ENCODE measurements at places on chromosomes 5 and 9.

DNA sequence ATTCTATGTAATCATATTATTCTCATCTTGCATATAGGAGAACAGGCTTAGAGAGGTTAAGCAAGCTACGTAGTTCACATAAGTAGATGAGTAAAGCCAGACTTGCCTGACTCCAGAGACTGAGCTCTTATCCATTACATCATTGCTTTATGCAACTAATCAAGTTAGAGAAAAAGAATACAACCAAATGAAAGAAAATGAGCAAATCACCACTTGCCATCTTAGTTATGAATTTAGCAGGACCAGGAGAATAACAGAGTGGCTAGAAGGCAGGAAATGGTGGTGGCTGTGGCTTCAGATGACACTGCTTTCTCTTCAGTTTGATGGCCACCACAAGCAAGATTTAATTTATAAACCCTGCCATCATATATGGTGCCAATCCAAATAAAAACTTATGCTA, 26.6 kb downstream of the POC5 start:
- DNase-seq = no peak

DNA sequence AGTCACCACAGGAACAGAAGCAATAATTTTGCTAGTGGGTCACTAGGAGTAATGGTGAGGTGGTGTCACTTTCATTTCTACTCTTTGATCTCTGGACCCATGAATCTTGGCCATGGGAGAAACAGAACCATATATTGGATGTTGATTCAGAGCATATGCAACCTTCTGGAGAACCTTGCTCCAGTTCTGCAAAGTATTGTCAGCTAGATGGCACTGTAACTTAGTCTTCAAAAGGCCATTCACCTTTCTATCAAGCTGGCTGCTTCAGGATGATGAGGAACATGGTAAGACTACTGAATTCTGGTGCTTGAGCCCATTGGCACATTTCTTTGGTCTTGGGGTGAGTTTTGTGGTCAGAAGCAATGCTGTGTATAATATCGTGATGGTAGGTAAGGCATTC, 129.1 kb upstream of the FBN2 start:
- DNase-seq = no peak

DNA sequence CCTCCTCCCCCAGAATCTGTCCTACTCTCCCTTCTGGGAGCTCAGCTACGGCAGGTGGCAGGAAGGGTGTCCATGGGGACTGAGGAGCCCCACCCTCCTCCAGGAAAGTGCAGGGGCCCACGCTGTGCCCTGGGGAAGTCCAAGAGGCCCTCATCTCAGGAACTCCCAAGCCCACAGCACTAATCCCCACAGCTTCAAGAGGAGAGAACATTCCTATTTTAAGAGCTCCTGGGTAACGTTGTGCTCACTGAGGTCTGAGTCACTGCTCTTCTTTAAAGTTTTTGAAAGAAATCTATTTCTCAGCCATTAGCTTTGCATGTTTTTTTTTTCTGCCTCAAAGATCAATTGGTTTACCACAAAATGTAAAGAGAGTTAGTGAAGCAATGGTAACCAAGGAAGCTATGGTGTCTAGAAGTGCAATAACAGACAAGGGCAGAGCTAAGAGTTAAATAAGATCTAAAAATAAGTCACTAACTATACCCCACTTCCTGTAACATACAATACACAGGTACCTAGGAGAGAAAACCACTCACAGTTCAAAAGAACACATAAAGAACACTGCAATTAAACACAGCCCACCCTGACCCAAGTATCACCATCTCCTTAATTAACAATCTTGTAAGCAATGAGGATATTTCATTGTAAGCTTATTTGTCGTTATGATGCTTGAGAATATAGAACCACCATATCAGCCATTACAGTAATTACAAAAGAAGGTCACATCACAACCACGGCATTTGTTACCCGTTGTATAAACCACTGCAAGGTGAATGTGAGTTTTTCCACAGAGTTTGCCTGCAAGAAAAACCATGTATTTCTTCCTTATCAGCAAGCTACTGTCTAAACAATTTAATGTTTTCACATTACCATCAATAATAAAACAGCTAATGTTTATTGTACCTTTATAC, 382.3 kb upstream of the SLC30A5 start:
- DNase-seq = no peak

- no peak for DNase-seq
These were observed 13.8 kb downstream of the ST8SIA4 start for GRCh38 chr5:100889165-100889743.

GRCh38 chr9:120616966-120617935, 37.3 kb upstream of the CDK5RAP2 start:
- DNase-seq = peak; percentile 35

DNA sequence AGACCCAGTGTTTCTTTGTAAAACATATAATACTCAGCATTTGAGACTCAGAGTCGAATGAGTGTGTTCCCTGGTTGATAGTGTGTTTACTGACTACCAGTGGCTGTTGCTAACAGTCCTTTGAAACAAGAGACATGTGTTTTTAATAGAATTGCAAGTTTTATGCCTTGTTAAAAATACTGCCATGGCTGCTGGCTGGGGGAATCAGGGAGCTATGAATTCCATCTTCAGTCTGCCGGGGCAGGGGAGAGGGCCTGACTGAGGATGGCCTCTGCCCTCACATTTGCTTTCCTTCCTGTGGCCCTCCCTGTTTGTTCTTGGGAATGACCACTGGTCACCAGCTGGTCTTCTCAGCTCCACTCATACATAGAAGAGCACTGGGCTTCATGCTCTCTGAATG, 63.8 kb downstream of the PDZD2 start:
- DNase-seq = no peak

DNA sequence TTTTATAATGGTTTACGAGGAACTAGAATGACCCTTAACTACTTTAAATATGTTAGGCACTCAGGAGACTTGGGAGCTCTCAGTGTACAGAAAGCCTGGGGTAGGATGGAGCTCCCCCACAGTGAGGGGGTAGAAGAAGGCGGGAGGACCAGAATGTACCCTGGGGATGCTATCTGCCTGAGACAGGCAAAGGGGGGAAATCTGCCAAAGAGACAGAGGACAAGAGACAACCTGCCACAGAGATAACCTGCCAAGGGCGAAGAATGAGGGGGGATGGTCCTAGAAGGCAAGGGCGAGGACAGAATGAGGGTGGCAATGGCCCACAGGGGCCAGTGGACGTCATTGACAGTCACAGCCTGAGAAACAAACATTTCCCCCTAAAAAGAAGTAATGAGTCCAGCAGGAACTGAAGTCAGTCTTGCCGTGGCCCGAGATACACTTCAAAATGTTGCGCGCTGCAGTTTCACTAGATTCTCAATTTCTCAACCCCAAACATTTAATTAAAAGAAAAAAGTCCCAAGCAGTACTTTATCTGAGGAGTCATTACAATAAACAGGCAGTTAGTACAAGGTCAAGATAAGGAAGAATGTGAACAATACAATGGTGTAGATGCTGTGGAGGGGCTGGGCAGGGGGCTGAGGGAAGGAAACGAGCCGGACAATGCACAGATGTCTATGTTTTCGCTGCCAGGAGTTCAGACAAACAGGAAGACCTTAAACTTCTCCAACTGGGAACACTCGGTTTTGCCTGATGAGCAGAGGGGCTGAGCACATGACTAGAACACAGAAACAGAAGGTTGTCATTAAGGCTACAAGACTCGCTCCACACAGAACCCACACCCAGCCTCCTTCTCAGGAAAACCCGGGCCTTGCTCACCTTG, 125.0 kb downstream of the LHFPL2 start:
- no peak for DNase-seq

GRCh38 chr5:124859027-124859426, 112.6 kb upstream of the ZNF608 start:
- DNase-seq = no peak

GRCh38 chr9:127185931-127186781, 63.7 kb upstream of the ANGPTL2 start:
- no peak for DNase-seq

- no peak for DNase-seq
These were observed 76.3 kb downstream of the MRPS27 start for GRCh38 chr5:72243706-72244105.

DNA sequence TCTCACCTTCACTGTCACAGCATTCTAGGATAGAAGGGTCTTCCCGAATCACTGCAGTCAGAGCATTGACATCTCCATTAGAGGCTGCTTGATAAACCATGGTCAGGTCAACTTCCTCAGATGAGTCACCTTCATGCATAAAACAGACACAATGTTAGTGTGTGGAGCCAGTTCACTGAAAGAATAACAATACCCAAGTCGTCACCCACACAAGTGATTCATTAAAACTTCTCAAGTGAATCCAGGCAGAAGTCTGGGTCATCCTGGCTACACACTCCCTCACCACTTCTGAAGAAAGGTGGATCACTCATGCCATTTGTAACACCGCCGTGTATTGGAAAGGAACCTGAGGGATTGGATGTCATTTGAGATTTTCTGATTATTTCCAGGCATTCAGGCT, 49.6 kb downstream of the ANKRD55 start:
- DNase-seq = no peak

DNA sequence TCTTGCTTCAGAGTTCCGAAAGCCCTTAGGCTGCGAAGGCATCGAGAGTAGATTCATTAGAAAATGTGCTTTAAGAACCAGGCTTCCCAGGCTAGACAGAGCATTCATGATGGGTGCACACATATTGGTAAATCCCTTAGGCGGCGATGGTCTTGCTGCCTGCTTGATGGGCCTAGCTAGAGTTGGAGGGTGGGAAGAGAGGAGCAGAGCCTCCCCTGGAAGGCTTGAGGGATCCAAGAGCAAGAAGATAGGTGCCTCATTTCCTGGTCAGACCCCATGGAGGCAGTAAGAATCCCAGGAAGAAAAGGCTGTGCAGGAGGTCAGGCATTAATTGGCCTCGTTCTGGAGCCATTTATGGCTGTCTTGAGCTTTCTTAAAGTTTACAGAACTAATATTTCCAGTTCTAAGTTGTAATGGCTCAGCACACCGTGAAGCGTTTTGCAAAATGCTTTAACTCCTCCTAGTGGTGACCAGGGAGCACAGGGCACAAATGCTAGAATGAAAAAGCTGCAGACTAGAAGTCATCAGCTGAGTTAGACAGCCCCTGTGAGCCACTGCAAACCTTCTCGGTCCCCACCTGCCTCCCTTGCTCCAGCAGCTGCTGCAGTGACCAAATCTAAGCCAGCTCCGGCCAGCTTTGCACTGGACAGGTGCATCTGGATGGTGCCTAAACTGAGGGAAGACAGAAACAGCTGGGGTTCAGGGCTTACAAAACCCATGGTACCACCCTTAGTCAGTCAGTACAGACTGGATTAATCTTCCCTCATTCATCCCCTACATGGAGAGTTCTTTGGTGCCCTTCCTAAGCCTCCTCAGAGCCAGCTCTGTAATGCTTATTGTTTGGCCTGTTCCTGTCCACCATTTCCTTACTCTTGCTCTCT, 14.7 kb downstream of the SLC45A2 start:
- DNase-seq = no peak

DNA sequence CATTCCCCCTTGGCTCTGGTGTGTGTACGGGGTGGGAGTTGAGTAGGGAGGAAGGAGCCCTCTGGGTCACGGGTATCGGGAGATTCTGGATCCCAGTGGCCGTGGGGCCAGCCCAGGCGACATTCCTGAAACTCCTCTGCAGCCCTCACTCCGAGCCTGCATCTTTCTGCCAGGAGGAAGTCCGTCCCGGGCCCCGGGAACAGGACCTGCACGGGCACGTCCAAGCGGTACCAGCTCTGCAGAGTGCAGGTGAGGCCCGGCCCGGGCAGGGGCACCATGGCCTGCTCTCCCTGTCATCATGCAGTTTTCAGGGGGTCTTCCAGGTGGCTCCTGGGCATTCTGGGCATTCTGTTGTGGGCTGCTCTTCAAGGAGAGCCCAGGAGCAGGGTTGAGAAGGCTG, 3.7 kb downstream of the ADAMTSL2 start:
- DNase-seq = no peak

DNA sequence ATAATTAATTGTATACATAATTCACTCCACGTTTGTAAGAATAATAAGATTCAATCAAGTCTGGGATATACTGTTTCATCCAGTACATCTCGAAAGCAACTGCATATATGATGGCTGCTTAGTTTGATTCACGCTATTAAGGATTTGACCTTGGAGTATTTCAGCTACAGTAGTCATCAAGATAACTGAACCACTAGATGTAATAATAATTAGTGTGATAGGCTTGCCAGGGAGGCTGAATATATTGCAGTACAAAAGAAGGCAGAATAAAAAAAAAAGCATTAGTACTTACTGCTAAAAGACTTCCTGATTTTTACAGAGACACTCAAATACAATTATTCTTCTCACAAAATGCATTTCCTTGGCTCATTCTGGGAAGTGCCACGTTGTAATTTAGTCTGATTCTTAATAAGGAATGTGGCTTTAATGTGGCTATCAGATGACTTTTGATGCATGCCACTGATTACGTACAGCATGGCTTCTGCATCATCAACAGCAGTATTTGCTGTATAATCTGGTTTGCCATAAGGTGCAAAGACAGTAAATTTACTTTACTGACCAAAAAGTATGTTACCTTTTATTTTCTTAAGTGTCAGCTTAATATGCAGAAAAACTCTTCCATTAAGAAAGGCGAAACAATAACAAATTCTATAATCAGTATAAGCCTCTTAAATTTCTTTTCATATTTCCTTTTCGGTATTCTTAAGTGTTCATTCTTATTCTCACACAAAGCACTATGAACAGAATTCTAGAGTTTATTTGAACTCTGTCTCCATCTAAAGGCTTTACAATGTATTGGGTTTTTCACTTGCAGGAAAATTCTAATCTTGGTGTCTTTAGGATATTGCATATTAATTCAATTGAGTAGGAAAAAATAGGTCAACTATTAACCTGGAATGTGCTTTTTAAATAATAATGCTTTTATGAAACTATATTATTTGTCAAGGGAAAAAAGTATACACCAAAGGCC, 166.4 kb downstream of the SLF1 start:
- no peak for DNase-seq

- DNase-seq = no peak
These were observed 218.4 kb downstream of the CACNA1B start for GRCh38 chr9:138095813-138096518.

GRCh38 chr5:56545016-56545415, 270.3 kb upstream of the MAP3K1 start:
- DNase-seq = no peak

GRCh38 chr5:3333105-3333504, 262.5 kb upstream of the IRX1 start:
- no peak for DNase-seq

DNA sequence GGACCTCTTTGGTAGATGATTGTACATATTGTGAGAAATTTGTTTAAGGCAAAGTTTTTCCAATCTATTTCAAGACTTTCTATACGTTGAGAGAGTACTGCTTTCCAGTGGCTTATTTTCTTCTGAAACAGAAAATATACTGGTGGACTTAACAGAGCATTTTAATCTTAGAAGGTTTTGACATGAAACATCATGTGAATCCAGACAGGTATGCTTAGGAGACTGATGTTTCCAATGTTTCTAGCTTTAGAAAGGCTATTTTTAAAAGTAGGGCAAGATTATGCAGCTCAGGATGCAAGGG, 71.0 kb downstream of the PIK3R1 start:
- no peak for DNase-seq

- DNase-seq = no peak
These were observed 170.0 kb downstream of the MCTP1 start for GRCh38 chr5:95114902-95115301.

GRCh38 chr5:86155796-86156195, 461.9 kb upstream of the COX7C start:
- no peak for DNase-seq

All from CMK (cell line).